H9 (cell line): ENCODE measurements at places on chromosomes 1 and 21. TPM values are rescaled to one million over a fixed set of nuclear protein-coding genes. Genes with fewer than 3 reads are reported as not detected.

Gene C1orf226
- total RNA-seq = 11.5 and 11.6 TPM in 2 replicates

Gene THEM5
- not detected in 2 replicates for total RNA-seq

Gene CFHR2
- not detected in 2 replicates for total RNA-seq

Gene MNDA
- not detected in 2 replicates for total RNA-seq

Gene OR2M3
- total RNA-seq = not detected in 2 replicates

Gene C8A
- not detected in 2 replicates for total RNA-seq

Gene AADACL4
- total RNA-seq = not detected in 2 replicates

Gene OSBPL9
- 69.0 and 76.7 TPM in 2 replicates for total RNA-seq

Gene EFNA1
- total RNA-seq = 1.4 and 1.9 TPM in 2 replicates

Gene PODN
- 0.17 and 0.29 TPM in 2 replicates for total RNA-seq

Gene YRDC
- total RNA-seq = 28.0 and 28.6 TPM in 2 replicates

Gene TMOD4
- 0.42 and 1.6 TPM in 2 replicates for total RNA-seq

Gene IGSF9
- 11.3 and 12.3 TPM in 2 replicates for total RNA-seq

Gene MRTO4
- 78.3 and 79.1 TPM in 2 replicates for total RNA-seq

Gene CELSR2
- 26.7 and 29.2 TPM in 2 replicates for total RNA-seq

Gene TGFB2
- 0.13 TPM in 1 of 2 replicates, not detected in the other for total RNA-seq

Gene S100A11
- total RNA-seq = 302 and 303 TPM in 2 replicates

Gene ATP1A4
- 0.20 and 0.44 TPM in 2 replicates for total RNA-seq

Gene HSD3B2
- total RNA-seq = not detected in 2 replicates

Gene SERPINC1
- total RNA-seq = not detected in 2 replicates

Gene CD84
- not detected in 2 replicates for total RNA-seq

Gene C1orf185
- not detected in 2 replicates for total RNA-seq

Gene OR10Z1
- total RNA-seq = not detected in 2 replicates

Gene DNASE2B
- not detected in 2 replicates for total RNA-seq

Gene TRAPPC10
- total RNA-seq = 27.9 and 32.9 TPM in 2 replicates

Gene RHD
- 1.3 and 1.6 TPM in 2 replicates for total RNA-seq

Gene MIXL1
- total RNA-seq = 4.7 and 4.9 TPM in 2 replicates

Gene VWA5B1
- 0.18 TPM in 1 of 2 replicates, not detected in the other for total RNA-seq

Gene KCNE2
- total RNA-seq = 0.29 TPM in 1 of 2 replicates, not detected in the other

Gene NCMAP
- total RNA-seq = 0.33 and 0.35 TPM in 2 replicates
